Stimulated activated CD4-positive, alpha-beta T cell treated with anti-CD3 and anti-CD28 coated beads, Interleukin-1b, Interleukin-23, amount 100 ng/mL, for 4 hours (primary cell): ENCODE measurements at places on chromosomes 1 and 21.

- DNase-seq = peak; percentile 59
Measured at GRCh38 chr1:2300004-2300771, 72.1 kb downstream of the SKI start.

- no peak for DNase-seq
Measured at GRCh38 chr1:90246069-90246468, 251.2 kb downstream of the ZNF326 start.

DNA sequence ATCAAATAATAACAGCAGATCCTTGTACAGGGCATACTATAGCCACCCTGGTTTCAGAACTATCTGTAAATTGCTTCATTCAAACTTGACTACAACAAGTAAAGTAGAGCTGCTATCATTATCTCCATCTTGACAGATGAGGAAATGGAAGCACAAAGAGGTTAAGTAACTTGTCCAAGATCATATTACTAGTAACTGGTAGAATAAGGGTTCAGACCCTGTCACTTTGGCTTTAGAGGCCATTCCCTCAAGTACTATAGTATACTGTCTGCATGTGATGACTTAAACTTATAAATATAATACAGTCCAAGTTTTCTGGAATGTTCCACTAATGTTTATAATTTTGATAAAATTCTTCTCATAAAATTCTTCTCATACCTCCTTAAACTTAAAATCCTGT is 24.8 kb downstream of the PGM1 start:
- DNase-seq = no peak

DNA sequence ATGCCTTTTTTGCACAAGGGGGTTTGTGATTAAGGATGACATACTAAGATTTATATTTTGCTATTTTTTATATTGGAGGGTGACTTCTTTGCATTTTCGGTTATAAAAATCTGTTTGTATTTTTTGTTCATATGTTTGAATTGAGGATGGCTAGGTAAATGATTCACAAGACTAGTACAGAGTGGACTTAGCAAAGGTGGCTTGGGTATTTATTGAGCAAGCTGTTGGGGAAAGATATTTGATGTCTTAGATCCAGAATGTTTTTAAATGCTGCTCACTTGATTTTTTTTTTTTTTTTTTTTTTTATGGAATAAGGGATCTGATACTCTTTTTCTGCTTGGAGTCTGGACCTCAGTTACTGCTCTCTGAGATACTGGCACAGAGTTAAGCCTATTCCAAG is 100.6 kb downstream of the DNM3 start:
- DNase-seq = no peak

DNA sequence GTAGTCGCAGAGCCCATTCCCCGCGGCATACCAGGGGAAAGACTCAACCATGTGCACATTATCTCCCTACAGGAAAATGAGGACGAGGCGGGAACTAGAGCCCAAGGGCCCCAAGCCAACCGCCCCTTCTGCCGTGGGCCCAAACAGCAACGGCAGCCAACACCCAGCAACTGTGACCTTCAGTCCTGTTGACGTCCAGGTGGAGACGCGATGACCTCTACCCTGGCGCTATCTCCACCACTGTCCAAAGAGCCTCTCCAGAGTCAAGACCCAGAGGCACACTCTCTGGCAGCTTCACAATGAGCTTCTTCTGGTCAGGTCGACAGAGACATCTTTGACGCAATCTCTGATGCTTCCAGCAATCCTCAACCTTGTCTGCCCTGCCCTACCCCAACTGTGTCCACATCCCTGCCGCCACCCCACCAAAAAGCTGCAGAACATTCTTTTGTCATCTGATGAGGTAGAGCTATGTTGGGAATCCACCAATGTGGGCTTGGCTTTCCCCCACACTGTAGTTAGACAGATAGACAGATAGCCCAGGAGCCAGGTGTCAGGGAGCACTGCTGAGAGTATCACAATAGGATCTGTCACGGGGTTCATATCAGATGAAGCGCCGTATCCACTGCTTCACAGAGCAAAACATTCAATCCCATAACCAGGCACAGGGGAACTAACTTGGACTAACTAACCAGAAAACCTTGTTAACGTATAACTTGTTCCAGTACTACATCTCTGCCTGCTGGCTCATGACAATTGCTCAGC is 37.4 kb upstream of the SRRM1 start:
- DNase-seq = no peak

GRCh38 chr1:73635021-73635420 is 563.0 kb downstream of the LRRIQ3 start:
- DNase-seq = no peak

DNA sequence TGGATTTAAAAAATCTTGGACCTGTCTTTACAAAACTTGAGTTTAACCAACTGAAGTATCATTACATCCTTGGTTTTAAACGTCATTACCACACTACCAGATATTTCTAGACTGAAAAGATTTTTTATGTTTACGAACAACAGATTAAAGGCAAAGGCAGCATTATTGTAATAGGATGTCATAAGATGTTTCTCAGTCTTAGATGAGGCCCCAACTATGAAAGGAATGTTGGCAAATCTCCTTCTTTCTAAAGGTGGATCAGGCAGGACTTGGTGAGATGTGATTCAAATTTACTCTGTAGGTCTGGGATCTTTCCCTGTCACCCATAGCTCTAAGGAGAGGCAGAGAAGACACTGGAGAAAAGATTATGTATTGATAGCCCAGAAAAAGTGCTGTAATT is 417.9 kb downstream of the PTBP2 start:
- DNase-seq = no peak

DNA sequence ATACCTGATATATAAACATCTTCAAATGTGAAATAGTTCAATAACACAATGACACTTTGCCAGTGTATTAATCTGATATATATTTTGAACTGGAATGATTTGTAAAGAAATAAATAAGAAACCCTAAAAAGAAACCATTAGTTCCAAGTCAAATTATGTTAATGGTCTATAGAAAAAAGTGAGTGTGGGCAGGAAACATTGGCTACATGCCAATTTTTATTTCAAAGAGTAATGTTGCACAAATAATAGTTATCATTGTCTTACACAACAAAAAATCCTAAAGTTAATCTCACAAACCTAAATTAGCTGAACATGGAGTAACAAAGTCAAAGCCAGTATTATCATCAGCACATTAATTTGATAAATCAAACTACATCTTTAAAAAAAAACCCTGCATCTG is 37.9 kb upstream of the BATF3 start:
- DNase-seq = no peak

DNA sequence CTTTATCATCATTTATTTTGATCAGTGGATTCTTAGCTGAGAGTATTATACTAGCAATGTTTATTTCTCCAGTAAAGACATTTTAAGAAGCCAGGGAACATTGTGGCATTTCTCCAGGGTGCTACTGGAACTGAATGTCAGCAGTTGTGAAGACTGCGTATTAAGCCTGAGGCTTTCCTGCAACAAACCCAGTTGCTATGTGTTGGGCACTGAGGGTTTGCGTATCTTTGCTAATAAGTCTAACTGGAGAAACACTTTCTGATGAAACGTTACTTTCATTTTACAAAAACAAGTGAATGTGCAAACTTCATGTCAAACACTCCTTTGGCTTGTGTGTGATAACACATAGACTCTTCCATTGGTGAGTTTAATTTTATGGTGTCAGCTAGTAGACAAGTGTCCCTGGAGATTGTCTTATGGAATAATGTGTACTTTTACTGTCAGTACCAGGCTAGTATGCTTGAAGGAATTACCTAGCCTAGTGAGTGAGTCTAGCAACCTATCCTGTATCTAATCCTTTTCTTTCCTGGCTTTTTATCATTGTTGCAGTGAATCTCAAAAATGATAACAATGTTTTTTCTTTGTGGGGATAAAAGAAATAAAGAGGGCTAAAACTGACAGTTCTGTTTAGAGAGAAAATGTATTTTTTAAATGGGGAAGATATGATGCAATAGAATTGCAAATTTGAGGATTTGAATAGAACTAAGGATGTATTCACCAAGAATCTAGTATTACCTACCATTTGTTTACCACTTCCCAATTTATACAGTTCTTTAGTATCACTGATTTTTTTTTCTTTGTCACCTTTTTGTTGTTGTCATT is 70.1 kb downstream of the MTR start:
- no peak for DNase-seq

GRCh38 chr1:15323351-15323988 is 76.4 kb downstream of the FHAD1 start:
- DNase-seq = peak; percentile 70

DNA sequence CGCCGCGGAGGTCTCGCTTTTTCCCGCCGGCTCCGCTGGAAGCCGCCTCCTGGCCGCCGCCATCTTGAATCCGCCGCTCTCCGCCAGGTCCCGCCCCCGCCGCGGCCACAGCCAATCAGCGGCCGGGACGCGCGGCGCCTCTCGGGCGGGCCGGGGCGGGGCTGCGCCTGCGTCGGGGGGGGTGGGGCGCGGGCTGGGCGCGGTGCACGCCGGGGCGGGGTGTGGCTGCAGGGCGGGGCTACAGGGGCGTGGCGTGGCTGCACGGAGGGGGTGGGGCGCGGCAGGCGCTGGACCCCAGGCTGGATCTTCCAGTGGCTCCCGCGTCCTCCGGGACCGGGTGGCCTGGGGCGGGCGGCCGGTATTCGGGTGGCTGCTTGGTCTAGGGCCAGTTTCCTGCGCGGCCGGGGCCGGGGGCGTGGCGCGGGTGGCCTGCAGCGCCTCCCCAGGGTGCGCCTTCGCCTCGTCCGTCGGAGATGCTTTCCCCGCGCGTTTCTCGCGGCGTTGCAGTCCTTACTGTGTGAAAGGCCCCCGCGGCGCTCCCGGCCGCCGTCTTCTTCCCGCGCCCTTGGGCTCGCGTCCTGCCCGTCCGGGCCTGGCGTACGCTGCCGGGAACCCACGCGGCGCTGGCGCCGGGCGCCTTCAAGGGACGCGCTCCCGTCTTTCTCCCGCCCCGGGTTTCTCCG is 575 bp downstream of the PCNT start:
- peak; percentile 86 for DNase-seq

- DNase-seq = no peak
Measured at GRCh38 chr1:227440182-227440581, 121.9 kb upstream of the CDC42BPA start.

- DNase-seq = no peak
Measured at GRCh38 chr1:152190589-152190988, 31.6 kb upstream of the RPTN start.

- DNase-seq = peak; percentile 25
Measured at GRCh38 chr1:32761253-32761877, 55.8 kb downstream of the YARS1 start.

GRCh38 chr1:245266105-245266504 is 111.3 kb downstream of the KIF26B start:
- no peak for DNase-seq

DNA sequence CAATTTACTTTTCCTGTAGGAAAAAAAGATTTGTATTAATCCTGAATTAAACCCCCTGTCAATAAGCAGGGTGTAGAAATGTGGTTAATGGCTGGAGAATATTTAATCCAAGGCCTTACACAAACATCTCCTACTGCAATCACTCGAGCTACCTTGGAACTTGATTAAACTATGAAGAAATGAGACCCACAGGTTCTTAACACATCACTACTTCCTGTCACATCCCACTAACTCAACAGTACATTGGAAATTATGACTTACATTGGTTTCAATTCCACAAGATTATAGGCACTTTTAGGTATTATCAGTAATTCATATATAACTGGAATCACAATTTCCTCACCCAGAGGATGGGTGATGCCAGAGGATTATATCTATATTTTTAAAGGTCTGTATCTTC is 480.3 kb downstream of the MRPL39 start:
- no peak for DNase-seq

GRCh38 chr1:66246351-66247269 is 287.3 kb upstream of the SGIP1 start:
- no peak for DNase-seq

DNA sequence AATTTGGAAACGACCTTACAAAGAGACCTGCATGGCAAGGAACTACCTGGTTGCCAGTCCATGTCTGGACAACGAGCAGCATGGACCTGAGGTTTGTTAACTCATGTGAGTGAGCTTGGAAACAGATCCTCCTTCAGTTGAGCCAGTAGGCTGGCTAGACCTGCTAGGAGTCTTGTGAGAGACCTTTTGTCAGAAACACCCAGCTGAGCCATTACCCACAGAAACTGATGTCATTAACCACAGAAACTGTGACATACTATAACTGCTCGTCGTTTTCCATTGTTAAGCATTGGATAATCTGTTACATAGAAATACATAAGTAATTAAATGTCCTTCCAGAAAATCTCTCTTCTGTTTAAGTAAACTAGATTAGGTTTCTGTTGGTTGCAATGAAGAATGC is 211.1 kb upstream of the C21orf91 start:
- DNase-seq = no peak

GRCh38 chr1:170735366-170736263 is 71.7 kb downstream of the PRRX1 start:
- DNase-seq = no peak

DNA sequence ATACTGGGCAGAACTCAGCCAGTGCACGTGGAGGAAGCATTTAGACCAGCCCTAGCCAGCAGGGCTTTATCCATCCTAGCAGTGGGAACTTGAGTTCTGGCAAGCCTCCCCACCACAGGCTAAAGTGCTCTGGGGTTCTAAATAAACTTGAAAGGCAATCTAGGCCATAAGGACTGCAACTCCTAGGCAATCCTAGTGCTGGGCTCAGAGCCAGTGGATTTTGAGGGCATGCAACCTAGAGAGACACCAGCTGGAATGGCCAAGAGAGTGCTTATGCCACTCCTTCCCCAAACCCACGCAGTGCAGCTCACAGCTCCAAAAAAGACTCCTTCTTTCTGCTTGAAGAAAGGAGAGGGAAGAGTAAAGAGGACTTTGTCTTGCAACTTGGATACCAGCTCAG is 70.5 kb upstream of the APOBEC4 start:
- DNase-seq = no peak

- DNase-seq = no peak
Measured at GRCh38 chr21:45139473-45139872, 65.1 kb downstream of the ADARB1 start.

DNA sequence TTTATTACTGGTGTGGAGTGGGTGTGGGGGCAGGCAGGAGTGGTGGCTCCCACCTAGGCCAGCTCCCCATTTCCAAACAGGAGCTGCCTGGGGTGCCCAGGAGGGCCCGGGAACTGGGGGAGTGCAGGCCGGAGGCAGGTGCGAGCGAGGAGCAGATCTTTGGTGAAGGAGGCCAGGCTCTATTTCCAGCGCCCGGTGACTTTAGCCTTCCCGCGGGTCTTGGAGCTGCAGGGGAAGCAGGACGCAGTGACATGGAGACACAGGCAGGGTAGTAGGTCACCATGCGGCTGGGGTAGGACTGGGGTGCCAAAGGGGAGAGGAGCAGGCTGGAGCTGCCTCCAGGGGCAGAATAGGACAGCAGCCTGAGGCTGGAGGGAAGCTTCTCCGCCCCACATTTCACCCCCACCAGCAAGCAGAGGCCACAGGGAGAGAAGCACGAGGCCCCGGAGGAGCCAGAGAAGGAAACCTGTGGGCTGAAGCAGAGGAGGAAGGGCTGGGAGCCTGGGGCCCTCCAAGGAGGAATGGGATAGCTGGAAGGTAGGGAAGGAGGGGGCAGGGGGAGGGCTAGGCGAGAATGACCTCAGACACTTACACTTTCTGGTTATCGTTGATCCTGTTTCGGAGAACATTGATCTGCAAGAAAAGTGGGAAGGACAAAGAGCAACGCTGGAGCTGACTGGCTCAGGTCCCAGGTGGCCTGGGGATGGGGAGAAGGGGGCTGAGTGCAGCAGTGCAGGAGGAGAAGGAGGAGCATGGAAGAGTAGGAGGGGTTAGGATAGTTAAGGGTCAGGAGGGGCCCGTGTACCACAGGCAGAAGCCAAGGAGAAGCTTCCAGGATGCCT is 18.2 kb downstream of the TNNT2 start:
- DNase-seq = no peak

GRCh38 chr1:37723072-37723389 is 30.7 kb downstream of the CDCA8 start:
- no peak for DNase-seq

GRCh38 chr1:21659924-21660326 is 9.2 kb downstream of the RAP1GAP start:
- no peak for DNase-seq
